T-helper 17 cell (primary cell): ENCODE measurements at places on chromosomes 5 and 9. TPM values are rescaled to one million over a fixed set of nuclear protein-coding genes. Genes with fewer than 3 reads are reported as not detected.
A peak's percentile ranks its signal among the peaks of the same experiment; 100 is the strongest.

DNA sequence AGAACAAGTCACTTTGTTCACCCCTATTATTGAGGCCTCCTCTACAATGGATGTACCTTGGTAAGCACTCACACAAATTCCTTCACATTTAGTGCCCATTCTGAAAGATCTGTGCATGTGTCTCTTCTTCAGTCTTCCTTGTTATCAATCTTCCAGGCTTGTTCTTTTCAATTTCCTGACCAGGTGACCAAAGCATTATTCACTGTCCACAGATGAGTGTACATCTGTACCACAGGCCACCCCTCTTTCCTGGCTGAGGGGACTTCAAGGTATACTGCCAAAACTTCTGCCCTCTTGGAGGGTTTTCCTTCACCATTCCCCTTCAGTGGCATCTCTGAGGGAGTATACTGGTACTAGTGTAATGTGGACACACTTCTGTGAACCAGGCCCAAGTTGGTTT is 25.5 kb upstream of the STOM start:
- H3K27me3 ChIP-seq, result peaks cover 18% of the 10 kb centered on the region
- H3K4me3 ChIP-seq, result no peak overlapping the region
- H3K27ac ChIP-seq, result no peak overlapping the region
- peaks cover 10% of the 10 kb centered on the region for H3K4me1 ChIP-seq

DNA sequence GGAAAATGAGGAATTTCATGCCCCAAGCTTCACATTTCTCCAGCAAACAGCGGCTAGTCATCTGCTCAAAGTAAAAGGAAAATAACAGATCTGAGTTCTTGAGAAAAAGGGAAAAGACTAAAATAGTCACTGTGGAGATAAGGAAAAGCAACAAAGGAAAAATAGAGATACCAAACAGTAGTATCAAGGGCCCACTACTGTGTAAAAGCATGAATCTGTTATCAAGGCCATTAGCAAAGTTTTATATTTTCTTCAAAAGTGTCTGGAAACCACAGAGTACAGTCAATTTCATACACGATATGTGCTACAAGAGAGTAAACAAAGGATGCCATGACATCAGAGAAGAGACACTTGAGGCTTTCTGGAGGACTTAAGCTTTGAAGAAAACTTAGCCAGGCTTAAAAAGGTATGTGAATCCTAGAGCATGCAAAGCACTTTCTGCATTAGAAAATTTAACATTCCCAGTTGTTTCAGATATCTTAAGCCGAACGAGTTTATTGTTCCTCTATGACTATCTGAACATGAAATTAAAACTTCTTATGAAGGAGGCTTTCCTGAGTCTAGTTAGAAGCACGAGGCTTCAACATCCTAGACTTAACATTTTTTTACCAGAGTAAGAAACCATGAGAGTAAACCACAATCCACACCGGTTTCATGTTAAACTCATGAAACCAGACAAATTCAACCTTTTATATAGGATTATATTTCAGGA is 1.2 kb downstream of the TTC33 start:
- no peak for DNase-seq
- H3K4me3 ChIP-seq, result no peak overlapping the region
- H3K4me1 ChIP-seq, result peaks cover 16% of the 10 kb centered on the region
- no peak overlapping the region for H3K27ac ChIP-seq

DNA sequence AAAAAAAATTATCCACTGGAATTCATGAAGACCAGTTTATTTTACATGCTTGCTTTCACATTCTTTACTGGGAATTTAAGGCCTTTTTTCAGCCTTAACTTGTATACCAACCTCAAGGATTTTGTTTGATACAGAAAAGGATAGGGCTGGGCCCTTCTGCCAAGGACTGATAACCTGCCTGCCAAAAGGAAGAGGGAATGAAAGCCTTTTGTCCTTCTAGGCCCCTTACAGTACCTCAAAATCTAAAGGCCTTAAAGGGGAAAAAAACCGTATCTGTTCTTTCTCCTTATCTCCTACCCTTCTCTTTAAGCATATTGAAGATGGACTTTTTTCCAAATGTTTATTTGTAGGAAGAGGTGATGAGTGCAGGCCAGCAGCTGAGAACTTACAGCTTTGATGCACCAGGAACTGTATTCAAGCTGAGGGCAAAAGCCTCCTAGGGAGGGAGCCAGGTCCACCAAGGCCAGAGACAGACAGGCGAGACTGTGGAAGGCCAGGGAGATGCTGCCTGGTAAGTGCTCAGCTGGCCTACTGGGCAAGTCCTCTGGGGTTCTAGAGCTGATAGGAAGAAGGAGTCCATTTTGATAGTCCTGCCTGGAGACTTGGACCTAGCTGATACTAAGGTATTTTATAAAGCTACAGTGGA is 31.8 kb downstream of the FAXDC2 start:
- H3K27me3 ChIP-seq, result no peaks in the 10 kb centered on the region
- H3K4me3 ChIP-seq, result no peak overlapping the region
- peak overlapping the region; percentile 92 for H3K27ac ChIP-seq
- peaks cover 4% of the 10 kb centered on the region for H3K36me3 ChIP-seq

GRCh38 chr9:38681747-38682227 is 38.1 kb downstream of the FAM240B start:
- H3K4me3 ChIP-seq, result no peak overlapping the region
- H3K4me1 ChIP-seq, result peaks cover under 1% of the 10 kb centered on the region
- no peak overlapping the region for H3K27ac ChIP-seq
- H3K27me3 ChIP-seq, result peaks cover 35% of the 10 kb centered on the region
- no peak for DNase-seq

DNA sequence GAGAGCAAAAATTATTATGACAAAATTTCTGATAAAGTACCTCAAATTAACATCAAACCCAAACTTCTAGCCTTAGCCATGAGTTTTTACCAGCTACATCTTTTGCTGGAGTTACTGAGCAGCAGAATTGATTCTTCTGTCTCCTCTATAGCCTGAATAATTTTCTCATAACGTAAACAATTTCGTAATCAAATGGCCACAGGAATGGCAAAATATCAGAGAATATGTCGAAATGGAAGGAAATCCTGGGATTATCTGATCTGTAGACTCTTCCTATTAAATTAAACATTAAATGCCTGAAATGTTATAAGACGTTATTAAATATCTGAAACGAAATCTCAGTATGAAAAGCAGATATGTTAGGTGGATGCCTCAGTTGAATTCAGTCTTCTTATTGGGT is 41.1 kb downstream of the LURAP1L start:
- no peak for DNase-seq
- H3K4me3 ChIP-seq, result no peak overlapping the region
- no peak overlapping the region for H3K27ac ChIP-seq

DNA sequence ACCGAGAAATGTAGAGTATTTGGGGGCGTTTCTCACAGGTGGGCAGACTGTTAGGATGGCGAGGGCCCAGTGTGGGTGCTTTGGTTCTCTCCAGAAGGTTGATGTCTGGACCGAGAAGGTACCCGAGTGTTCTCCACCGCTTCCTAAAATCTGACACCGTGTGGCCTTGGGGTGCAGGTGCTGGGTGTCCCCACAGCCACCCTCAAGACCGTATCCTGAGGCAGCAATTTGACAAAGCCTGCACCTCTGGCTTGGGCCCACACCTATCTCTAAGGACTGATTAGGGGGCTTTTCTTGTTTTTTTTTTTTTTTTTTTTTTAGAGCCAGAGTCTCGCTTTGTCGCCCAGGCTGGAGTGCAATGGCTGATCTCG is 1.3 kb downstream of the PPP1R26 start:
- peak overlapping the region; percentile 76 for H3K4me3 ChIP-seq
- peaks cover 4% of the 10 kb centered on the region for H3K27me3 ChIP-seq
- H3K27ac ChIP-seq, result no peak overlapping the region
- no peak for DNase-seq
- peaks cover 6% of the 10 kb centered on the region for H3K4me1 ChIP-seq

DNA sequence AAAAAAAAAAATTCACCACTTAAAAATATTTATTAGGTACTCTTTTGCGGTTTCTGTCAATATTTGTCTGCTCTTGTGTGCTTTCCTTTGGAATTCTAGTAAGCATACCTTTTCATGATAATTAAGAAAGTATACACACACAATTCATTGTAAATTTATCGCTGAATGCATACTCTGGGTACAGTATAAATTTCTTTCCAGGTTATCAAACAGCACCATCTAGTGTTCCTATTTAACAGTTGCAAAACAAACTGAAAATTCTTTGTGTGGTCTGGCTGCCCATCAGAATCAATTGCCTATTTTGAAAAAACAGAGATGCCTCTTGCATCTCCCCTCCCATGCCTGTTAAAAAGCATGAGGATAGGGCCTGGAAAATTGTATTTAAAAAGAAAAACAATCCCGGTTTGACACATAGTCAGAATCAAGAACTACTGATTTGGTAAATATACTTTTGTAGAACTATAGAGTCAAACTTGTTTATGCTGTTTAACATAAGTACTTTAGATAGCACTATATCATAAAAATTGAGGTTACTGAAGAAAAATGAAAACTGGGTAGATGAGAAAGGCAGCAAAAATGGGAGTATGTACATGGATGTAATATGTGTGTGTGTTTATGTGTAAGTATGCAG is 16.2 kb downstream of the PGGT1B start:
- H3K27ac ChIP-seq, result no peak overlapping the region
- peaks cover 21% of the 10 kb centered on the region for H3K4me1 ChIP-seq
- no peak for DNase-seq
- no peak overlapping the region for H3K4me3 ChIP-seq
- H3K36me3 ChIP-seq, result peaks cover 3% of the 10 kb centered on the region
- H3K27me3 ChIP-seq, result no peaks in the 10 kb centered on the region

GRCh38 chr5:41858890-41859289 is 11.3 kb downstream of the OXCT1 start:
- H3K4me3 ChIP-seq, result peak overlapping the region; percentile 36
- H3K27ac ChIP-seq, result peak overlapping the region; percentile 87
- DNase-seq, result no peak
- H3K27me3 ChIP-seq, result no peaks in the 10 kb centered on the region

- no peak overlapping the region for H3K27ac ChIP-seq
- no peaks in the 10 kb centered on the region for H3K27me3 ChIP-seq
- no peak for DNase-seq
- H3K4me3 ChIP-seq, result no peak overlapping the region
These were observed 220.7 kb downstream of the CACNA1B start for GRCh38 chr9:138098116-138098907.

GRCh38 chr5:141878186-141878710 is at the start of gene PCDH1:
Gene PCDH1 (minus strand): TSS chr5:141878410. CDS start chr5:141878262, 148 bp downstream.
- peak within 1 kb of the TSS; percentile 98 for H3K4me3 ChIP-seq
- DNase-seq, result peak; percentile 31
- peak within 1 kb of the TSS; percentile 94 for H3K27ac ChIP-seq
- peaks cover 80% of the 10 kb centered on the region for H3K27me3 ChIP-seq

- H3K27ac ChIP-seq, result no peak overlapping the region
- H3K4me1 ChIP-seq, result no peaks in the 10 kb centered on the region
- peaks cover 30% of the 10 kb centered on the region for H3K27me3 ChIP-seq
- H3K4me3 ChIP-seq, result no peak overlapping the region
- DNase-seq, result no peak
These were observed 88.9 kb downstream of the LIFR start for GRCh38 chr5:38467353-38468040.

DNA sequence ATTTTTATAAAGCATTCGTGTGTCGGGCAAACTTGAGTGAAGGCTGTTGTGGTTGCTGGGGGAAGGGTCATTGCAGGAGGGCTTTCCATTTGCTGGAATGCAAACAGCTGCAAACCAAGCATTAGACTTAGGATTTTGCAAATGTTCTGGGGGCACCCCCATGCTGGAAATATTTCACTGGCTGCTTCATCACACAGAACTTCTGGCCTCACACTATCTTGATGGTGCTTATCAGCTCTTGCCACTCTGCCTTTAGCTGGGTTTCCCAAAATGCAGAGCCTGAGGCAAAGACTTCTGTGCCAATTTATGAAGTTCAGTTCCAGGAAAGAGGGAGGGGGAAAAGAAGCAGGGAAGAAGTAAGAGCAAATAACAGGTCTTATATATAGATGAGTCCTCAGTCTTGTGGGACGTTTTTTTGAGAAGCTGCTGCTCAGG is 8.6 kb upstream of the COL15A1 start:
- no peak for DNase-seq
- no peak overlapping the region for H3K27ac ChIP-seq
- H3K4me1 ChIP-seq, result peaks cover 2% of the 10 kb centered on the region
- no peaks in the 10 kb centered on the region for H3K36me3 ChIP-seq
- H3K4me3 ChIP-seq, result no peak overlapping the region

The PDGFRB gene
- total RNA-seq, result 0.57 TPM

DNA sequence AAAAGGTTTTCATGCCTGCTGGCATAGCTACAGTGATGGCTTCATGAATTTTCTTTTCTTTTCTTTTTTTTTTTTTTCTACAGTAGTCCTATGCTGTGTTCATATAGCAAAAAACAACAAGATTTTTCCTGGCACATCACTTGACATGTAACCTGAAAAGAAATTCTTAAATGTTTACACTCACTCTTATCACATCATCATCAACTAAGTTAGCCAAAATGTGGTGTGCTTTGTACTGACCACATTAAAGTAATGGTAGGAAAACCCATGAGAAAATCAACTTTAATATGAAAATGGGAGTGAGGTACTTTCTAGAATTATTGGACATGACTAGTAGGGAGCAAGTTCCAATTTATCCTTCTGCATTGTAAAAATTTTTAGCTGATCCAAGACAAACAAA is 146.7 kb downstream of the SSBP2 start:
- H3K27ac ChIP-seq, result no peak overlapping the region
- H3K4me1 ChIP-seq, result peaks cover 13% of the 10 kb centered on the region
- no peaks in the 10 kb centered on the region for H3K27me3 ChIP-seq
- DNase-seq, result no peak
- H3K36me3 ChIP-seq, result no peaks in the 10 kb centered on the region
- H3K4me3 ChIP-seq, result no peak overlapping the region

The SELENOP gene
- not detected for total RNA-seq

GRCh38 chr5:180818677-180819341 is 16.2 kb upstream of the MGAT1 start:
- H3K27ac ChIP-seq, result no peak overlapping the region
- H3K27me3 ChIP-seq, result no peaks in the 10 kb centered on the region
- H3K36me3 ChIP-seq, result no peaks in the 10 kb centered on the region

The DCTN4 gene
- total RNA-seq, result 73.5 TPM

The SVEP1 gene
- 0.08 TPM for total RNA-seq

DNA sequence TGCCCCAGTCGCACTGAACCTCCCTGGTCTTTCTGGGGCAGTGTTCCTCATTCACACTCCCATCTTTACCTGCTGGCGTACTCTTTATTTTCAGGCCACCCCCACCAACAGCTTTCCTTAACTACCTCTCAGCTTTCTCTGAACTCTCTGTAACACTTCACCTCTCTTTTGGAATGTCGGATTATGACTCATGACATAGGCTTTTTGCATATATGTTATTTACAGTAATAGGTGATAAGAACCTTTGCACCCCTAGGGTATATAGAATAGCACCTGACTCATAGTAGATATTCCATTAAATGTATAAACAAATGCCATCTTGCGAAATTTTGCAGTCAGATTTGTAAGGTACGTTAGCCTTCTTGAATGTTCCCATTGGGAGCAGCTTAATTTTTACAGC is 52.9 kb upstream of the MIER3 start:
- no peak for DNase-seq
- no peaks in the 10 kb centered on the region for H3K4me1 ChIP-seq
- H3K27ac ChIP-seq, result no peak overlapping the region
- H3K36me3 ChIP-seq, result peaks cover 2% of the 10 kb centered on the region
- H3K27me3 ChIP-seq, result peaks cover 17% of the 10 kb centered on the region

The HSD17B3 gene
- 1.2 TPM for total RNA-seq

GRCh38 chr5:169270827-169271226 is 30.1 kb downstream of the SLIT3 start:
- DNase-seq, result no peak
- H3K4me1 ChIP-seq, result no peaks in the 10 kb centered on the region
- no peaks in the 10 kb centered on the region for H3K36me3 ChIP-seq
- H3K27ac ChIP-seq, result no peak overlapping the region
